ENCODE measurements at places on chromosomes 1 and 21.

GRCh38 chr1:111895469-111895868, 94.0 kb downstream of the KCND3 start:
- DNase-seq: no peak

DNA sequence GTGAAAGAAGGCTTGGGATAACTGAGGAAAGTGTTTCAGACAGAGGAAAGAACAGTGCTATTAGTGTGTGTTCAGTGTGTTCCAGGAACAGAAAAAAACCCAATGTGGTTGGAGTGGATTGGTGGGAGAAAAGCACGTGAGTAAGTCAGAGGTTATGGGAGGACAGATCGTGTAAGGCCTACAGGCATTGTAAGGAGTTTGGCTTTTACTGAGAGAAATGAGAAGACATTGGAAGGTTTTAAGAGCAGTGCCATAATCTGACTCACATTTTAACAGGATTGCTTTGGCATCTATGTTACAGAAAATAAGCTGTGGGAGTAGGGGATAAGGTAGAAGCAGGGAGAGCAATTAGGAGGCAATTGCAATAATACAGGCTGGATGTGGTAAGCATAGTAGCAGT, 4.8 kb downstream of the ARPC5 start:
- no peak for DNase-seq

DNA sequence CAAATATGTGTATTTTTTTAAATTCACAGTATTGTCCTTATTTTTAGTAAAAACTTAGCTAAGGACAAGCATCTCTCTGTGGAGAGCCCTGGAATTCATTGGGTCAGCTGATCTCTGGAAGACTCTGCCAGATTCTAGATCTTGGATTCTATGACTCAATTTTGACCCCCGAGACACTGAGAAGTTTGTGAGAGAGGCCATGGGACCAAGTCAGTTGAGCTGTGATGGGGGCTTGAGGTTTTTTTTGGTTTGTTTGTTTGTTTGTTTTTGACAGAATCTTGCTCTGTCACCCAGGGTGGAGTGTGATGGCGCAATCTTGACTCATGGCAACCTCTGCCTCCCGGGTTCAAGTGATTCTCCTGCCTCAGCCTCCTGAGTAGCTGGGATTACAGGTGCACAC, 13.5 kb downstream of the SHISA4 start:
- no peak for DNase-seq

DNA sequence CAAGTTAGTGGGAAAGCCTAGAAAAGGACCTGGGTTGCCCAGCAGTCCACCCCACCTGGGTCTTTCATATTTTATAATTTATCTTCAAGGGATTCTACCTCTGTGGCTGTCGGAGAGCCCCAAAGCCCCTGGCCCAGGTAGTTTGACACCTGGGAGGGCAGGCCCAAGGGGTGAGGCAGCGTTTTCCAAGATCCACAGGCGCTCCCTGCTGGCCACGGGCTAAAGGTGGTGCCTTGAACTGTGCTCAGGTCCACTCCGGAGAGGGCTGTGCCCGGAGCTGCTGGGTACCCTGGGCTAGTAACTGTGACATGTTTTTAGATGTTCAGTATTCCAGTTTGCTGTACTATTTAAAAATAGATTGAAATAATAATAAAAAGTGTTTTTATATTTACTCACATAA, 37.2 kb upstream of the CRNN start:
- no peak for DNase-seq

All from mesothelial cell of epicardium (in vitro differentiated cells).